Eye (tissue), 1 donor: ENCODE measurements at places on chromosomes 4 and X.
A peak's percentile ranks its signal among the peaks of the same experiment; 100 is the strongest.

GRCh38 chr4:182872886-182873285, 44.3 kb downstream of the DCTD start:
- no peak for DNase-seq

GRCh38 chr4:162837241-162837640, 329.4 kb downstream of the NAF1 start:
- no peak for DNase-seq

DNA sequence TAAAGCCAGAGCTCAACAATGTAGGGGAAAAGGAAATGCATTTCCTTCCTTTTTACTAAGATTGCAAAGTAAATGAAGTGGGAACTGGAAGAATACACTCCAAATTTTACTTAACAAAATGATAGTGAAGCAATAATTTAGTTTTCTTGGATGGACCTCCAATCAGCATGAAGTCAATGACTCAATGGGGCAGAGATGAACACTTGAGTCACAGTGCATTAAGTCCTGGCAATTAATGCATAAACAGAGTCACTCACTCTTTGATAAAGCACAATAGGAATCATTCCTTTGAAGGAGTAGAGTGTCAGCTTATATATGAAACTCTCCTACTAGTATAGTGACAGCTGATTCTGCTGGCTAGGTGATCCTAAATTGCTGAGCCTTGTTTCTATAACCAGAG, 66.7 kb upstream of the FRAS1 start:
- no peak for DNase-seq

- no peak for DNase-seq
Measured at GRCh38 chrX:131298036-131298435, 8.9 kb upstream of the IGSF1 start.

GRCh38 chr4:19473569-19473968, 778.1 kb upstream of the SLIT2 start:
- no peak for DNase-seq

DNA sequence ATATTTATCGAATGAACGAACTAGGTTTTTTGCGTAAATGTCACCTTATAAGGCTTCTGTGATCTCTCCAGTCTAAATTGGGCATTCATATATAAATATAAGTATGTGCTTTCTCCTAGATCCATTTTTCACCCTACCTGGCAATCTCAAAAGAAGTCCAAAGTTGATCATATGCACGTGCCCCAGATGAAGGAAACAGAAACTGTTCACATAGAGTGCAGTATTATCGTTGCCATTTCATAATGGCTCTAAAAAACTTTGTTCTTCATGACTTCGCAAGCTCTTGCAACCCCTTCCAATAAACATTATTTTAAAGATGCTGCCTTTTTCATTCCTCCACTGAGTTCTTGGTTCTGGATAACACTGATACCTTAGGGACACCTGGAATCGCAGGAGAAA, 708 bp downstream of the INTS12 start:
- no peak for DNase-seq

- DNase-seq: peak; percentile 29
Measured at GRCh38 chrX:135740681-135741149, 27.3 kb downstream of the CT45A1 start.

GRCh38 chr4:3875466-3875865, 109.3 kb downstream of the ADRA2C start:
- no peak for DNase-seq

GRCh38 chr4:86218746-86219473, 140.9 kb downstream of the MAPK10 start:
- no peak for DNase-seq

GRCh38 chr4:108512615-108513505, 107.5 kb upstream of the RPL34 start:
- peak; percentile 88 for DNase-seq

DNA sequence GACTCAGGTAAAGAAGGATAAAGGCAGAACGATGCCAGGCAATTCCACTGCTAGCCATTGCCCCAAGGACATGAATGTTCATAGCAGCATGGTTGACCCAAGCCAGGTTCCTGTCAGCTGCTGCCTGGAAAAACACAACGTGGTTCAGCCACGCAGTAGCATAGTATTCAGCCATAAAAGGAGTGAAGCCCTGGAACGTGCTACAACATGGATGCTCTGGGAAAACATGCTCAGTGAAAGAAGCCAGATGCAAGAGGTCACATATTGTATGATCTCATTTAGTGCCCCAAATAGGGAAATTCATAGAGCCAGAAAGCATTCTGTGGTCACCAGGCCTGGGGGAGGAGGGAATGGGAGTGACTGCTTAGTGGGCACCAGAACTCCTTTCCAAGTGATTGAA, 129.8 kb downstream of the GPR143 start:
- DNase-seq: no peak

- no peak for DNase-seq
Measured at GRCh38 chr4:129353490-129353889, 257.5 kb downstream of the C4orf33 start.

DNA sequence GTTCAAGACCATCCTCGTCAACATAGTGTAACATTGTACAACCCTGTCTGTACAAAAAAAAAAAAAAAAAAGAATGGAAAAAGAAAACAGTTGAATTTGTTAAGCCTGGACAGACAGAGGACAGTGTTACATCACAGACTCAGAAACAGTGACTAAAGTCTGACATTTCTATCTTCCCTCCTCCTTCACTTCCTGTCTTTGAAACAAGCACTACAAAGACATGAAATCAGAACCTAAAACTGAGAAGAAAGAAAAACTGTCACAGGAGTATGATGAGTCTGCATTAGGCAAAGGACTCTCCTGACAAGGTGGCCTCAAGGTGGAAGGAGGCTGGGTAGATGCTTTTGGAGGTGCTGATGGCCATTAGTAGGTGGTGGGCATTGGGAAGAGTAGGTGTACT, 126.7 kb downstream of the RBM47 start:
- DNase-seq: no peak

DNA sequence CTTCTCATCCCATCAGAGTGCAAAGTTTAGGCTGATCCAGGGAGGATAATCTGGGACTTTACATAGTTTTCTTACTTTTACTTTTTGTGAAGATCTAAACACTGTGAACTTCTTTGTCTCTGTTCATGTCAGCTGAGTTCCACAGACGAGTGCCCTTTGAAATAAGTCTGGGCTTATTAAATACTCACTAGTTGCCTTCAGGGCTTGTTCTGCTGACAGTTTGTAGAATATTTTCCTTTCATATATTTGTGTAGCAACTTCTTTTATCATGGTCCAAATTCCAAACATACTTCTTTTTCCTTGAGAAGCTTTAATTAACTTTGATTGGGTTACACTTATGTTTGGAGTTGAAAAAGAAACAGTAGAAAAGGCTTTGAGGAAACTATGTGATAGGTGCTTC, 109.6 kb downstream of the SH2D1A start:
- DNase-seq: no peak

DNA sequence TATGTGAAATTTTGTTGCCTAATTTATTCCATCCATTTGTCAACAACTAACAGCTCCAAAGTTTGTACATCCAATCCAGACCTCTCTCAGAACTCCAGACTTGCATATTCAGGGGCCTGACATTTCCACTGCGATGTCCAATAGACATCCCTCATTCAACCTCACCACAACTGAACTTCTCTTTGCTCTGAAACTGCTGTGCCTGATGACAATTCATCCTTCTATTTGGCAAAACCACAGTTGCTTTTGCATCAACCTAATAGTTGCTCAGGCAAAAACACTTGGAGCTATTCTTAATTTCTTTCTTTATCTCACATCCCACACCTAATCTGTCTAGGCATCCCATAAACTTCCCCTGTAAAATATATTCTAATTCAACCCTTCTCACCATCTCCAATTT, 56.5 kb downstream of the ANTXR2 start:
- no peak for DNase-seq

DNA sequence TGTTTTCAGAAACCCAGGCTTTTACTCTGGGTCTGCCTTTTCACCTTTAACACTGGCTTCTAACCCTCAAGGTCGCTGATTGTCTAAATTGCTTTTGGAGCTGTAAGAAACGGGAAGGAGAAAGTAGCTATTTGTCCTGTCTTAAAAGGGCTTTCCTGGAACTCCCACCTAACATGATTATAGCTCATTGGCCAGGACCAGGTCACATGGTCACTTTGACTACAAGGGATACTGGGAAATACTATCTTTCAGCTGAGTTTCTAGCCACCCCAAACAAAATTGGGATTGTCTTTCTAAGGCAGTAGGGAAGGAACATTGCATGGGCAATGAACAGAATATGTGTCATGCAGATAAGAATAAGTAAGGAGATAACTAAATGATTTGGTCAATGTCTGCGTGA, 106.7 kb upstream of the ARHGAP24 start:
- no peak for DNase-seq

GRCh38 chr4:180598281-180598680, 1644.9 kb upstream of the TENM3 start:
- no peak for DNase-seq

DNA sequence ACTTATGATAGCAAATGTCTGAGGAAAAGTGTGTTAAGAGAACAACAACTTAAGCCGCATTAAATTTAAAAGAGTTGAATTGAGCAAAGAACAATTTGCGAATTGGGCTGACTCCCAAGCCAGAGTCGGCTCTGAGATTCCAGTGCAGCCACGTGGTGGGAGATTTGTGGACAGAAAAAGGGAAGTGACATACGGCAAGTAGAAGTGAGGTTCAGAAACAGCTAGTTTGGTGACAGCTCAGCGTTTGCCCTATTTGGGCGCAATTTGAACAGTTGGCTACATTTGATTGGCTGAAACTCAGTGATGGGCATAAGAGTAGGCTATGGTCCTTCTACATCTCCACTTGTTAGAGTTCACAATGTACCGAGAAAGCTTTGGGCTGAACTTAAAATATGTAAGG, 124.0 kb downstream of the PRKX start:
- DNase-seq: no peak

DNA sequence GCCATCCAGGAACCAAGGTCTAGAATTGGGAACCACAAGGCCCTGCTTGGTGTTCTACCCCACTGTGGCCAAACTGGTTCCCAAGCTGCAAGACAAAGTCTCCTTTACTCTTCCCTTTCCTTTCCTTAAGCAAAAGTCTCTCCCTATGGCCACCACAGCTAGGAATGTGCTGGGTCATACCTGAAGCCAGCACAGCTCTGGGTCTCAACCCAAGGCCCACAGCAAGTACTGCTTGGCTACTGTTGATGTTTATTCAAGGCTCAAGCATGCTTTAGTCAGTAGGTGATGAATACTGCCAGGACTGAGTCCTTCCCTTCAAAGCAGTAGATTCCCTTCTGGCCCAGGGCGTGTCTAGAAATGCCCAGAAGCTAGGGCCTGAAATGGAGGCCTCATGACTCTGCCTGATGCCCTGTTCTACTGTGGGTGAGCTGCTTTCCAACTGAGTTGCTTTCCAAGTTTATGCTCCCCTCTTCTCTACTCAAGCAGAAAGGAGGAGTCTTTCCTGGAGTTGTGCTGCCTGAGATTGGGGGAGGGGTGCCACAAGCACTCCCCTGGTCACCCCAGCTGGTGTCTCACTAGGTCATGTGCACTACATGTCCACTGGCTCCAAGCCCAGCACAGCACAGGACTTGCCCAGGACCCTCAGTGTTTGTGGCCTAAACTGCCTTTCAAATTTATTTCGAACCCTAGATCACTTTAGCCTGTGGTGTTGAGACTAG, 44.9 kb downstream of the STAP1 start:
- DNase-seq: no peak

DNA sequence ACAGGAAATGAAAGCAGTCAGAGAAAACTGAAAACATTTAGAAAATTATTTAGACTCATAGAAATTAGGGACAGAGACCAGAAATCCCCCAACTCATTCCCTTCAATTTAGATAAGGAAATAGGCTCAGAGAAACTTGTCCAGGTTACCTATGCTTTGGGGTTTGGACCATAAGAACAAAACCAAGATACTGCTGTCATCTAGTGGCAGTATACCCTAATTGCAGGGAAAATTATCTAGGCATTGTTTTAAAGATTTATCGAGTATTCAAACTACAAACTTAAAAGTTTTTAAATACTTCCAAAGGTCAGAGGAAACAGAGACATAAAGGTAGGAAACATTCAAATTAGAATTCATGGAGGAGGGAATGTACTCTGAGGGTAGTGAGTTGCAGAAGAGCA, 67.0 kb upstream of the KLHL13 start:
- DNase-seq: no peak

- DNase-seq: peak; percentile 68
Measured at GRCh38 chr4:103996064-103996463, 276.3 kb upstream of the TACR3 start.

- DNase-seq: no peak
Measured at GRCh38 chr4:85793233-85793585, 318.3 kb downstream of the ARHGAP24 start.

DNA sequence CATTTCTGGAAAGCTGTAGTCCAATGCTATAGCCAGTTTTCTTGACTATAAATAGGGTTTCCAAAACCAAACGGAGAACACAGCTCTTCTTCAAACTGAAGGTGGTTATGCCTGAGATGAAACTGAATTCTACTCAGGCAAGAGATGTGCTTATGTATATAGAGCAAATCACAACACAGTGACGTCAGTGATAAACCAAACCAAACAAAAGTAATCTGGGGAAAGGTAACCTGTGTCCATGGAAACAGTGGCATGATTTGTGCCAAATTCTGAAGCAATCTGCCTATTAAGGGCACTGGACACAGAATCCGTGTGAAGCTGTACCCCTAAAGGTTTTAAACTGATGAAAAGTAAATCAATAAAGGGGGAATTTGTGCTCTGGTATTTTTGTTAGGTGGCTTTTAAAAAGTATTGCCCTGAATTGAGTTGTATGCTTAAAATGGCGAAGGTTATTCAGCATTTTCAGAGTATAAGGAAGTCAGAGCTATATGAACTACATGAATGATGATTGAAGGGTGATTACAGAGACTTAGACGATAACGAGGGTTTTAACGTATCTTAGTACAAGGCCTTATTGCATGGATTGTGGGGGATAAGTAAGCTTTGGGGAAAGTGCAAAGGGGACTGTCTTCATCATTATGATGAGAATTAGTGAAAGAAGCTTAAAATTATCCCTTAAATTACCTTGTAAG, 38.6 kb downstream of the NPY5R start:
- no peak for DNase-seq

DNA sequence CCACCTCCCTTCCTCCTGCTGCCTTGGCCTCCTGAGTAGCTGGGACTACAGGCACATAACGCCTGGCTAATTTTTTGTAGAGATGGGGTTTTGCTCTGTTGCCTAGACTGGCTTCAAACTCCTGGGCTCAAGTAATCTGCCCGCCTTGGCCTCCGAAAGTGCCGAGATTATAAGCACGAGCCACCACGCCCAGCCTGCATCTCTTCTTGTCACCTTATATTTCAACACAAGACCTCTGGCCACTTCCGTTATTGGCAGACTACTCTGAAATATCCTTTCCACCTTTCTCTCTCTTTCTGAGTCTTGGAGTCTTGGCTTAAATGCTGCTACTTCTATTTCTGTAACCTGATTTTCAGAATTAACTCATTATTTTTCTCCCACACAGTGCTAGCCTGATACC, 5.6 kb downstream of the KIAA0232 start:
- DNase-seq: no peak

- no peak for DNase-seq
Measured at GRCh38 chr4:38686682-38687081, 22.7 kb downstream of the KLF3 start.
